ENCODE measurements at places on chromosomes 7 and 10.

GRCh38 chr10:76115131-76115470 lies 683.7 kb downstream of the LRMDA start:
- DNase-seq = no peak

DNA sequence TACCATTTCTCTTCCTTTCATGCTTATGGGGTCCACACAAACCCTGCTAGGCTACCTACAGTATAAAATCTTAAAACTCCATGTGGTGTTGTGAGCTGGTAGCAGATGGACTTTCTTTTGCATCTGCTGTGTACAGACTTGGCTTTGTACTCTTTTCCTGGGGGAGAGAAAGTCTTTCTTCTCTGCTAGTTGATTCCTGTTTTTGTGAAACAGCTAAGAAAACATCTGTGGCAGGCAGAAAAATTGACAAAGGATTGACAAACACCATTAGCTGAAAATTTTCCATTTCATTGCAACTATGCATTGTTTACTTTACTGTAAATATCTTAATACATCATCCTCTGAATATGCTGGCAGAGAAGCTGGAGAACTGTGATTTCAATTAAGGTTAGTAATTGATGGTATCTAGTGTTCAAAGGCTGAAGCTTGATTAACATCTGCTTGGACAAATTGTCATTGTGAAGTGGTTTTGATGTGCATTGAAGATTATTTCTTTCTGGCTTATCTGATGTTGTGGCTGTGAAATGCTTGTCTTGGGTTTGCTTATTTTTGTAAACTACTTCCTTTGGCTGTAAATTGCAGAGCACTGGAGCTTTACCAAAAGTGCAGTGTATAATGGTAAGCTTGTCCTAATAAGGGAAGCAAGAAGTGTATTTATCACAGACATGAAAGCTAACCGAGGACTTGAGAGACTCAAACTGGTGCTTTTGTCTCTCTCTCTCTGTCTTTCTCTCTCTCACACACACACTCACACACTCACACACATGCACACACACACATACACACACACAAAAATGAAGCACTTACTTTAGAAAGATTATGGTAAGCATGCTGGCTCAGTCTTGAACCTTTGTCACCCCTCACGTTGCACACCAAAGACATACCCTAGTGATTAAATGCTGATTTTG lies at the start of gene FOXP2:
Gene FOXP2 (plus strand): TSS at position 660 of the 908 bp plus-strand sequence. CDS start 11,697 bp downstream, outside the sequence.
- peak; percentile 56 for DNase-seq

- DNase-seq = no peak
Measured at GRCh38 chr10:1189166-1190051, 133.2 kb downstream of the WDR37 start.

GRCh38 chr7:94656925-94657731 lies 1.2 kb upstream of the SGCE start:
- DNase-seq = peak; percentile 55

- DNase-seq = no peak
Measured at GRCh38 chr7:6917258-6917657, 91.2 kb upstream of the CCZ1B start.

DNA sequence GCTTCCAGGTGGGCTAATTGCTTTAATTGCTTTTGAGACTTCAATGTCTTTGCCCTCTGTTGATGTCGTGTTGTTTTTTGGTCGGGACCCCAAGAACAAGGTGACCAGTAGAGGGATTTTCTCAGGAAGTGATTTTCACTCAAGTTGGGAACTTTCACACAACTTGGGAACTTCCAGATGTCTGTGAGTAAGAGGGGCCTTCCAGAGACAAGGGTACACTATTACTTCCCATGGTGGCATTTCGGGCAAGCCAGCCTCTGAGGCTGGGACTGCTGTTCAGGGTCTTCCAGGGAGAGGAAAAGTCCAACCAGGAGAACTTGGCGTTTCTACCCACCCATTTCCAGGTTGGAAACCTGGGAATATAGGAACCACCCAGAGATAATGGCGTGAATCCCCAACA lies 170.0 kb upstream of the CDCA7L start:
- no peak for DNase-seq

DNA sequence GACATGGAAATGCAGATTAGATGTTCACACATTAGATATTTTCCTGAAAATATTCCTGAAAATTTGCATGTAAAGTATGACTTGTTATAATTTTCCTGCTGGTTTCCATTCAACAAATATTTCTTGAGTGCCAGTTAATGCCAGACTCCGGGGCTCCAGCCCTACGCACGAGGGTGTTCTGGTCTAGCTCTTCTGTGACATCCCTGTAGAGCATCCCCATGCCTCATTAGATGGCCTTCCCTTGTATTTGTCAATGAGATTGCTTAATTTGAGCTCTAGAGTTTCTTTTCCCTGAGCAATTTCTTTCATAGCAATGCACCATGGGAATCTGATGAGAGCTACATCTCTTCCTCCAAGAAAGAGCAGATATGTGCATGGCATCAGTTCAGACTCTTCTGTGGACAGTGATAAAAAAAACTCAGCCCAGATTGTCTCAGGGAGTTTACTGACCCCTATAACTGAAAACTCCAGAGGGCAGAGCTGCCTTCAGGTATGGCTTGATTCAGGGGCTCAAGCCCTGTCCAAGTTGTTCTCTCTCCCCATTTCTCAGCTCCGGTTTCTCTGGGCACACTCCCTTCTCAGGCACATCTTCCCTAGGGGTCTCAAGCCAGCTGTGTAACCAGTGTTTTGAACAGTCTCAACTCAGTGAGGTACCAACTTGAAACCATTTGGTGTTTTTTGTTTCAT lies 96.7 kb downstream of the PARP12 start:
- DNase-seq = no peak

GRCh38 chr7:69399401-69399800 lies 198.9 kb upstream of the AUTS2 start:
- DNase-seq = peak; percentile 57

DNA sequence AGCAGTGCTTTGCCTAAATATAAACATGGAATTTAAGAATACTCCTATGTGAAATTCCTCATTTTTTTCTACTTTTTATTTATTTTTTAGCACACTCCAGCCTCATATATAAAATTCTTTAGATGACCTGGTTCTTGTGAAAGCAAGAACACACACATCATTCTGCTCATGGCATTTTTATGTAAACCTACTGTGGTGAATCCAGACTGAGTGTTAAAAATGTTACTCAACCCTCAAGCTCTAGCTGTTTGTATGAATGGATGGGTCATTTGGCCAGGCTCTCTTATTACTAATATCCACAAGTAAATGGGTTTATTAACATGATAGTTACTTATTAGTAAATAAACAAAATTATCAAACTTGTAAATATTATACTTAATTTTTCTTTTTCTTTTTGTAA lies 551.7 kb upstream of the LRRN3 start:
- peak; percentile 22 for DNase-seq

DNA sequence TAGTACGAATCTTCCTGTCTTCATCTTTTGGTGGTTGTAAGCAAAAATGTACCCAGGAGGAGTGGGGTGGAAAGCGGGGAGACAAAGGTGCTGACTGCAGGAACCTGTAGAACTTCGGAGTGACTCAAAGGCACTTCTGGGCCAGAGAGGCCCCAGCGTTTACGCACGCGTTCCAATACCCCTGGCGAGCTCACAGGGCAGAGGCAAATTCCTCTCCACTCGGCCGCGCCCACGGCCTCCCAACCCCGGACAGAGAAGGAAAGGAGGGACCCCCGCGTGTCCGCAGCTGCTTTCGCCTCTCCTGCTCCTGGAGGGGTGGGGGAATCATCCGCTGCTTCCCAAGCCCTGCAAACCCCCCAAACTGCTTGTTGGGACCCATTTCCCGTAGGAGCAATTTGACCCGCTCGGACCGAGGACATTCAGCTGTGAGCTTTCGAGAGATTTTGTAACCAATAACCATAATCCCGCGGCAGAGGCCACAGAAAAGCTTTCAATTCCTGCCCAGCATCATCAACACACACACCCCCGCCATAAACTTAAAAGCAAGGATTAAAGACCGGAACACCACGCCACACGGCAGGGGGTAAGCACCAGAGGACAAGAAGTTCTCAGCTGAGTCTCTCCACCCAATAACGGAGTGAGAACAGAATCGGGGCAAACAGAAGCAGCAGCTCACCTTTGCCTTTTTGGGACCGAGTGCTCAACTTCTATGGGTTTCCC lies 2.3 kb downstream of the IGF2BP3 start:
- DNase-seq = peak; percentile 86

GRCh38 chr10:80204677-80205476 lies 460 bp downstream of the ANXA11 start:
- peak; percentile 64 for DNase-seq

- DNase-seq = no peak
Measured at GRCh38 chr7:138396251-138397070, 63.6 kb upstream of the TRIM24 start.

DNA sequence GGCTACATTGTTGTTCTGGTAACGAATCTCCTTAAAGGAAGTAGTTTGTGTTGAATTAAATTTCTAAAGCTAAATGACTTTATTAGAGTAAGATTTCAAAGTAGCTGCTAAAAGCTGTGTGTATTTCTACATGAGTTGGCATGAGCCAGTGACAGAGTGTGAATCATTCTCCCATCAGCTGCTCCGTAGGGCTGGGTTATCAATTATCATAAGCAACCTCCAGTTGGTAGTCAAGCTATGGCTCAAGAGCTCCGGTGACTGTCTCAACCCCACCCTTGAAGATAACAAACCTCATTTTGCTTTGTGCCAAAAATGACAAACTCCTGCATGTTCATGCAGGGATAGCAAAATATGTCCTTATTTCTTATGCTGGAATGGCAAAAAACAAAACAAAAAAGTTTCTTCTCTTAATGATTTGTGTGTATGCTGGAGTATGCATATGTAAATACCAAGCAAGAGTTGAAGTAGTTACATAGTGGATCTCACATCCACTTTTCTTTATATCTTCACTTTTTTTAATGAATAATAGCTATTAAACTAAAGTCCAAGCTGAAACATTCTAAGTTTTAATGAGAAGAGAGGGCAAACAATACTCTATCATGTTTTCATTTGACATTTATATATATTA lies 249.4 kb downstream of the CACNA2D1 start:
- DNase-seq = peak; percentile 38

- DNase-seq = no peak
Measured at GRCh38 chr7:55593172-55593514, 20.8 kb upstream of the VOPP1 start.

DNA sequence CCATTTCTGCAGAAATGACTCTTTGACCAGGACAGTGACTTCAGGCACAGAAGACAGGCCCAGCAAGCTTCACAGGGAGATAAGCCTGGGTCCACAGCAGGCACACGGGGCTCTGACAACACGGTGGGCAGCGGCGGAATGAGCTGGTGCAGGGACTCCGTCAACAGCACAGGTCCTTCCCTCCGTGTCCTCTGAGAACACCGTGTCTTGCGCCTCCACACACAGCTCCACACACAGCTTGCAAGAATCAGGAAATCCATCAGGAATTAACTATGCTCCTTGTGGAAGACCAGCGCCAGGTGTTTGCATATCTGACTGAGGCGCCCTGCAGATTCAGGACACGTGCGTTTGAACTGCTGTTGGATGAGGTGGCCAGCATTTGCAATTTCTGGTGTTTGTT lies 39.6 kb downstream of the TCERG1L start:
- DNase-seq = no peak

DNA sequence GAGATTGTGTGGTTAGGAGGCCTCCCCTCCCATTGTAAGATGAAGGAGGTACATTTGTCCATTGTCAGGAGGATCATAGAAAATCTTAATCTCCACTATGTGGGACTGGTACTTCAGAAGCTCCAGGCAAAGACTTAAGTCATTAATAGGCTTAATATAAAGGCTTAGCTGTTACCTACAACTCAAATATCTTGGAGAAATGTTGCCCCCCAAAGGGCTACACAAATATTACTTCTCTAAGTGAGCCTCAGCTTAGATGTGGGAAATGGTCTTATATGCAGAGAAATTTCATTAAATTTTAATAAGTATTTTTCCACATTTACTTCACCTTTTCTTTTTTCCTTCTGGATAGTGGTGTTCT lies 27.2 kb downstream of the TAS2R41 start:
- no peak for DNase-seq

DNA sequence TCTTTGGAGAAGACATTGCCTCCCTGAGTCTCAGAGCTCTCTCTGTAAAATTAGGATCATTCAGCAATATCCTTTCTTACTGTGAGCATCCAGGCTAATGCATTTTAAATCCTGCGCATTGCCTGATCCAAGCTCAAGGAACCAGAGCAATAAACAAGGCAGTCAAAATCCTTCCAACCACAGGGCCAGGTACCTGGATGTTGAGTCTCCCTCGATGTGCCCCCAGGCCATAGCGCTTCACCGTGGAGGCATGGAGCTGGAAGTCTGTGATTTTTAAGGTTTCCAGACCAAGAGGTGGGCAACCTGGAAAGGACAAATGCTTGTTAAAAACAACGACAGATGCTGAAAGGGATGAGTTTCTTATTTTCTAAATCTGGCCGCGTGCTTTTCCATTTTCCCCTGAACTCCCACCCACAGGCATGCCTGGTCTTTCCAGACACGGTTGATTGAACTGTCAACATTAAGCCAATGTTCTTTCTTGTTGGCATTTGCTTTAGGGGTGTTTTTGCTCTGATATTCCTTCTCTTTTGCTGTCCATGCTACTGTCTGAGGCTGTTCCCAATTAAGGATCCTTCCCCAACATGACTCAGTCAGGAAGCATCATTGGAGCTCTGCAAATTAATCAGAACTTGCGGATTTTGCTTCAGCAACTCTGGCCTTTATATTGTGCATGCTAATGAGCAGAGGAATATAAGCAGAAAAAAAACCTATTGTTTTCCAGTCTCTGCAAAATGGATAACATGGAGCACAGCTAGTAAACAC lies 29.0 kb downstream of the CPXM2 start:
- DNase-seq = peak; percentile 75

- peak; percentile 50 for DNase-seq
Measured at GRCh38 chr7:73341877-73342276, 13.9 kb downstream of the FKBP6 start.

GRCh38 chr10:3960496-3960895 lies 175.5 kb upstream of the KLF6 start:
- DNase-seq = no peak

GRCh38 chr10:16816830-16817124 lies 447 bp downstream of the RSU1 start:
- no peak for DNase-seq

GRCh38 chr10:91879515-91880170 lies 29.6 kb downstream of the FGFBP3 start:
- no peak for DNase-seq

GRCh38 chr10:73798087-73798486 lies 12.7 kb downstream of the ZSWIM8 start:
- no peak for DNase-seq

DNA sequence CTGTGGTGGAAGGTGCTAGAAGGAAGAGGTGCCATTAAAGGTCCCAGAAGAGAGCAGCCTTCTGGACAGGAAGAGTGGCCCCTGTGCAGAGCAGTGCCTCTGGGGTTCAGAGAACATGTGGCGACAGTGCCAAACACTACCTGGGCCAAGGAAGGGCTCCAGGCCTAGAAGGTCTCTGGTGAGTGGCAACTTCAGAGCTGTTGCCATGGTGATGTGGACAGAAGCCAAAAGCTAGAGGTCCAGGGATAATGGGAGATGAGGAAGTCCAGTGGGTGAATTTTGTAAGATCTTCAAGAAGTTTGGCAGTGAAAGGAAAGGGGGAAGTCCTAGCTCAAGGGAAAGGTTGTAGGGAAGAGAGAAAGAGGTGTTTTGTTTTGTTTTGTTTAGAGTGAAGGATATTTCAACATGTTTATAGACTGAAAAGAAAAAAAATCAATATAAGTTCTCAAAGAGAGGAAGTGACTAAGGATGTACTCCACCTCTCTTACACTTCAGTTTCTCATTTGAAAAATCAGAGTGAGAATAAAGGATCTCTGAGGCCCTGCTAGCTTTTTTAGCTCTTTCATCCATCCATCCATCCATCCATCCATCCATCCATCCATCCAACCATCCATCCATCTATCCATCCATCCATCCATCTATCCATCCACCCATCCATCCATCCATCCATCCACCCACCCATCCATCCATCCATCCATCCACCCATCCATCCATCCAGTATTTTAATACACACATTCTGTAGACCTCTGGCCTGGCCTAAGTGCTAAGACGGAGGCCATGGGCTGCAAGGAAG lies 77.1 kb upstream of the DUSP5 start:
- DNase-seq = peak; percentile 31
